ENCODE measurements at places on chromosomes 16 and 17.

DNA sequence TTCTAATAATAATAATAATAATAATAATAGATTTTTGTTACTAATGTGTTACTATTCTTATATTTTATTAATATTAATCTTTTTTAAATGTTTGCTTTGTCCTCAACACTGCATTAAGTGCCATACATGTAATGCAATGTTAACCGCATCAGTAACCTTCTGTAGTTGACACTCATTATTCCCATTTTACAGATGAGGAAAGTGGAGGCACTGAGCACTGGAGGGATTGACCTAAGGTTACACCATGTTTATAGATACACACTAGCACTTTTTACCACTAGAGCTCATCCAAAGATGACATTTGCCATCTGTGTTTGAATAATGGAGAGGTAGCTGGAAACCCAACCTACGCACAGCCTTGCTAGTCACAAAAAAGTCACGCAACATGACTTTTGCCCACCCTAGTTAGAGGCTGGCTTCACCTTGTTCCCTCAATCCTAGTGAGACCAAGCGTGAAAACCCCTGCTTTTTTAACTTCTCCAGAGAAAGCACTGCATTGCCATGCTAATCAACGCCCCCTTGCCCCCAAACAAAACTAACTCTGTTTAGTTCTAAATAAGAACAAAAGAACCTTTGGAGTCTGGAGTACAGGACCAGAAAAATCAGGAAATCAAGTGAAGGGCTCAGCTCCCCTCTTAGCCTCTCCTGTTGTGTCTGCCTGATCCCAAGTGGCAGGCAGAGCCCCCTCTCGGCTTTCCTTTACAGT, 2.3 kb downstream of the ARSG start:
- no peak for DNase-seq

GRCh38 chr16:50606431-50607050, 58.3 kb downstream of the NKD1 start:
- DNase-seq: no peak

GRCh38 chr16:53892155-53892554, 188.2 kb downstream of the FTO start:
- DNase-seq: no peak

- no peak for DNase-seq
Measured at GRCh38 chr16:57025941-57026777, 36.8 kb downstream of the NLRC5 start.

GRCh38 chr16:50501251-50501650, 46.9 kb upstream of the NKD1 start:
- no peak for DNase-seq

- peak; percentile 75 for DNase-seq
Measured at GRCh38 chr17:4806777-4807604, at the start of gene PLD2. PLD2 (plus strand) TSS chr17:4807152; CDS start chr17:4807773, 621 bp downstream.

- no peak for DNase-seq
Measured at GRCh38 chr16:55082591-55082976, 151.9 kb downstream of the IRX5 start.

GRCh38 chr16:30839523-30840227, 52.7 kb upstream of the ZNF629 start:
- no peak for DNase-seq

DNA sequence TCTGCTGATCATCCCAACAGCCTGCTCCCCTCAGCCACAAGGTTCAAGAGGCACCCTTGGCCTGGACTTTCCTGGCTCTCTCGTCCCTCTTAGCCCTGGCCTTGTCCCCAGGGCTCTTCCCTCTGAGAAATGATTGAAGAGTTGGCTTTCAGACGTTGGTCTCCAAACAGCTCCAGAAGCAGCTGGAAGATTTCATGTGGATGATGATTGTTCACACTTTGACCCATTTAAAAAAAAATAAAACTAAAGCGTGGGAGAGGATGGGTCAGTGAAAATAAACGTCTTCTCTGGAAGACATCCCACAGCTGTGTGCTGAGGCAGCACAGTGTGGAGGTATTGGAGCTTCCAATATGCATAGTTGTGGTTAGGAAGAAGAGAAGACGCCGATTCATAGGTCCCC, 54.7 kb upstream of the CDH11 start:
- no peak for DNase-seq

- DNase-seq: peak; percentile 7
Measured at GRCh38 chr17:33667052-33667509, 374.0 kb upstream of the ASIC2 start.

- no peak for DNase-seq
Measured at GRCh38 chr16:14180481-14180944, 109.4 kb downstream of the MRTFB start.

DNA sequence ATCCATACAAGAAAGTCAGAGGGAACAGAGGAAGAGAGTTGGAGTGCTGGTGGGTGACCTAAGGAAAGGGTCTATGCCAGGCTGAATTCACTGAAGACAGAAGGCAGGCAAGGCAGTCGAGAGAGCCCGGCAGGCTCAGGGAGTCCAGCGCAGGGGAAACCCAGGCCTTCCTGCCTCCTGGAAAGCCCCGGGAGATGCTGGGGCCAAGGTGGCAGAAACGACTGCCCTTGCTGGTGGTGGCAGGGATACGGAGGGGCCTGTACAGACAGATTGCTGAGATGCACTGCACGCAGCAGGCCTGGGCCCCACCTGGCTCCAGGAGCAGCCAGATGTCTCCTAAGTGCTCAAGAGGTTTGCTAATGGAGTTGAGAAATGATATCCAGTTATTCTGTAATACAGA, 59.8 kb downstream of the GTF3C1 start:
- DNase-seq: no peak

GRCh38 chr16:70553645-70554044, 30.0 kb downstream of the SF3B3 start:
- DNase-seq: no peak

DNA sequence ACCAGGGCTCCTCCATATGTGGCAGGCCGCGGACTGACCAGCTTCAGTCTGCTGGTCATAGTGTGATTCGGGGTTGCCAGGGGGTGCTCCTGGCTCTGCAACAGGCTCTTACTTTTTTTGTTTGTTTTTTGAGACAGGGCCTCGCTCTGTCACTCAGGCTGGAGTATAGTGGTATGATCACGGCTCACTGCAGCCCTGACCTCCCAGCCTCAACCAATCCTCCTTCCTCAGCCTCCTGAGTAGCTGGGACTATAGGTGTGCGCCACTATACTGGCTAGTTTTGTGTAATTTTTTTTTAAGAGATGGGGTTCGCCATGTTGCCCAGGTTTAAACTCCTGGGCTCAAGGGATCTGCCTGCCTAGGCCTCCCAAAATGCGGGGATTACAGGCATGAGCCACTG, 11.8 kb upstream of the KCNH6 start:
- no peak for DNase-seq

GRCh38 chr16:77896415-77897128, 108.2 kb downstream of the VAT1L start:
- DNase-seq: no peak

DNA sequence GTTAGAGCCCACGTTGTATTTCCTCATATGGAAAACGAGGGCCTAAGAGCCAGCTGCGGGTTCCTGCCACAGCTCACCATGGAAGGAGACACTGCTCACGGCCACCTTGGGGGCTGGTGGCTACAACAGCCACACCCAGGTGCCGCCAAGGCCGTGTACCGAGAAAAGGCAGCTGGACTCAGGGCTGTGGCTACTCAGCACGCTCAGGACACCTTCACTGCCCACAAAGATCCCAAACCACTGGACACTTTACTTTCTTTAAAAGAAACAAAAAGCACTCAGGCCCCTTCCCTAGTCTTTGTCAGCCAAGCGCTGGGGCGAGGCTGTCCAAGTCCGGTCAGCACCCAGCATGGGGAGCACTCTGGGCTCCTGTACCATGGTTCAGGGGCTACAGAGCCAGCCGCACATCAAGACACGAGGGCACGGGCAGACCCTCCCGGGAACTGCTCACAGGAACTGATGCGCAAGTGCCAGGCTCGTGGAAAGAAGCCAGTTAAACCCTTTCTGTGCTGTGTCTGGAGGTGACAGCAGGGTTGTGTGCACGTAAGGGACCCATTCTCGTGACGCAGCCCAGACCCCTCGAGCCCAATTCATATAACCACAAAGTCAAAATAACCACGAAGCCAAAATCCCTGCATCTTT, 18.5 kb downstream of the SLC16A3 start:
- DNase-seq: no peak

- no peak for DNase-seq
Measured at GRCh38 chr16:27728691-27729090, 178.7 kb downstream of the KATNIP start.

DNA sequence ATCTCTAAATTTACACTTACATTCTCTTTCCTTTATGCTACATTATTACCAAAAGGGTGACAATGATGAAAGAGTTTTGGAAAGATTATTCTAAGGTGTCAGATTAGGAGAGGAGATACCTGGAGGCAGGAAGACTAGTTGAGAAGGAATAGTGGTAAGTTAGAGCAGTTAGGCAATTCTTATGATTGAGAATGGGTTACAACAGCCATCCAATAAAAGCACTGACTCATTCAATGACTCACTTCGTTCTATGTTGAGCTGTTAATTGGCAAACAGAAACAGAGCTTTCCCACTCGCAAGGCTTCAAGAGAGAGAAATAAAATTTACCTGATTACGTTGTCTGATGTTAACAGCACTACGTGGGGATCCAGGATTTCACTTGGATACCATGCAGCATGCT, 5.8 kb downstream of the NUP88 start:
- no peak for DNase-seq

DNA sequence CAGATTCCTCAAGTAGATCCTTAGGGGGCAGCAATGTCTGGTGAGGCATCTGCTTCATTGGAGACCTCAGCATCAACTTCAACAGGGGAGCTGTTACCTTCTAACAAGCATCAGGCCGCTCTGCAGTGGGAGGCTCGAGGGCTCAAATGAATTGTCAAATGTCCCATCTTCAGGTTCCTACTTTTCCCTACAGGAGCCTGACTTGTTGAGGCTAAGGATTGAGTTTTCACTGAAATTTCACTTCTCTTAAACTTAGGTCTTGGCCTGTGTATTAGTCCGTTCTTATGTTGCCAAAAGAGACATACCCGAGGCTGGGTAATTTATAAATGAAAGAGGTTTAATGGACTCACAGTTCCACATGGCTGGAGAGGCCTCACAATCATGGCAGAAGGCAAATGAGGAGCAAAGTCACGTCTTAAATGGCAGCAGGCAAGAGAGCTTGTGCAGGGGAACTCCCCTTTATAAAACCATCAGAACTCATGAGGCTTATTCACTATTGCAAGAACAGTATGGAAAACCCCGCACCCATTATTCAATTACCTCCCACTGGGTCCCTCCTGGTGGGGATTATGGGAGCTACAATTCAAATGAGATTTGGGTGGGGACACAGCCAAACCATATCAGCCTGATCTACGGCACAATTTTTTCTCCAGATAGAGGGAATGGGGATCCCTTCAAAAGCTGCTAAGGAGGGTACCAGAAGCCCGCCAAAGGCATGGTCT, 5.1 kb upstream of the CD300LD start:
- no peak for DNase-seq

- no peak for DNase-seq
Measured at GRCh38 chr17:78407387-78408000, 29.0 kb downstream of the PGS1 start.

- no peak for DNase-seq
Measured at GRCh38 chr16:16884451-16884850, 505.5 kb downstream of the NPIPA7 start.

DNA sequence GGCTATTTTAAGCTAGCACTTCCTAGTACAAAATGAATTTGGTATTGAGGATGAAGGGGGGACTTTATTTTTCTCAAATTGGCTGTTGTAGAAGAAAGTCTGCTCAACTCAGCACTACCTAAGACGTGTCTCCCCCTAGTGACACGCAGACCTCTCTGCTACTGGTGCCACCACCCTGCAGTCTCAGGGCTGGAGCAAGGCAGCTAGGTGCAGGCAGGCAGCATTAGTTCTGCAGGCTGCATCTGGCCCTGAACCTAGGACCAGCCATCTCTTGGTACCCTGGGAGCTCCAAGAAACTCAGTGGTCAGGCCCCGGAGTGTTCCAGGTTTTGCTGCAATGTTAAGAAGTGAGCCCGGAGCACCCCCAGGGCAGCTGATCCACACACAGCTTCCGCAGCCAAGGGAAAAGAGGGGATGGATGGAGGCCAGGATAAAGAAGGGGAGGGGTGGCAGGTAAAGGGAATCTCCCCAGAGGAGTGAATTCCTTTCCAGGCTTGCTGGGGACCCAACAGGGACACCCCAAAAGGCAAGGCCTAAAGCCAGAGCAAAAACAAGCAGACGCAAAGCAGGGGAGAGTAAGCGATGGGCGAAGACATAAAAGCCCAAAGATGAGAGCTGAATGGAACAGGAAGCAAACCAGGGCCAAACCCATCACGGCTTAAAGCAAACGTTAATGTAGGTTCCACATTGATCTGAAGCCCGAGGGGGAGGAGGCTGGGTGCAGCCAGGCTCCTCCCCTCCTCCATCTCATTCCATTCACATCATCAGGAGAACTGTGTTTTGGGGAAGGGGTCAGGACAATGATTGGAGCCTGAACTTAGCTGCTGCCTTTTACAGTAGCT, 200.5 kb downstream of the ZFHX3 start:
- DNase-seq: no peak

GRCh38 chr16:19112099-19112407, 1.7 kb upstream of the ITPRIPL2 start:
- no peak for DNase-seq

DNA sequence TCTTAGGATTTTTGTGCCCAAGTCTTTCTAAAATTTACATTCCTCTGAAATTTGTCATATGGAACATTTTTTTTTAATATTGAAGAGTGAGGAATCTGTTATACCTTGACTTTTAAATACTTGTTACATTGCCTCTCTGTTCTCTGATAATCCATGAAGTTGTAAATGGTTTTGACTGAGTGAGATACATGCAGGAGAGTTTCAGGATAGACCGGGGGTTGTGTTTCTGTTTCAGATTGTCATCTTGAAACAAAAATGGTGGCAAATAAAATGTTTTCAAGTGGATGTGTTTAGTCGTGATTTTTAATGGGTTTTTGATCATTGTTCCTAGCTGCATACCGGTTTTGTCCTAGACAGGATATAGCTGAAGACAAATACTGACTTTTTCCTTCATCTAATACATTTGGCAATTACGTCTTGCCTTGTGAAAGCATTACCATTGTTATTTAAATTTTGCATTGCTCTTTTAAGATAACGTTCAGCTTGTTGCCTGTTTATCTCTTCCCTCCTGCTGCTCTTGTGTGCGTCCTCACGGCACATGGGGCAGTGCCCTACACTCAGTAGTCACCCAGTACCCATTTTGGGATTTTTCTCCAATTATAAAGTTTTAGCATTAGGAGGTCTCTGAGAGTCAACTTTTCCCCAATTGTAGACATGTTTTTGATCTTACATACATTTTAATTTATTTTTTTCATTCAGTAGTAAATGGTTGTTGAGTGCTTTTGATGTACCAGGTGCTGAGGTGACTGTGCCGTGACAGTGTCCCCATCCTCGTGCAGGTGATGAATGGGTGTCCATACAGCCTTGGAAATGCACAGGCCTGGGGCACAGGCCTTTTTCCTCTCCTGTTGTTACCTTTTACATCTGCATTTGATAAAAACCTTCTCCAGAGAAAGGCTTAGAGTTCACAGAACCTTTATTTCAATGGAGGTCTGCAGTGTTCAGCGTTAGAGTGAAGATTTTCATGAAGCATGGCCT, 169.9 kb downstream of the MSI2 start:
- no peak for DNase-seq

- DNase-seq: no peak
Measured at GRCh38 chr16:3214904-3215600, 19.9 kb downstream of the ZNF200 start.

GRCh38 chr17:41009301-41009760, 403 bp upstream of the KRTAP3-1 start:
- no peak for DNase-seq
